ENCODE measurements at places on chromosomes 3 and 15. TPM values are rescaled to one million over a fixed set of nuclear protein-coding genes. Genes with fewer than 3 reads are reported as not detected.

The CYP8B1 gene
- total RNA-seq: not detected

The PLXNB1 gene
- total RNA-seq: 43.3 TPM

The CHRNA7 gene
- total RNA-seq: 1.5 TPM

The SMCO1 gene
- 28.5 TPM for total RNA-seq

DNA sequence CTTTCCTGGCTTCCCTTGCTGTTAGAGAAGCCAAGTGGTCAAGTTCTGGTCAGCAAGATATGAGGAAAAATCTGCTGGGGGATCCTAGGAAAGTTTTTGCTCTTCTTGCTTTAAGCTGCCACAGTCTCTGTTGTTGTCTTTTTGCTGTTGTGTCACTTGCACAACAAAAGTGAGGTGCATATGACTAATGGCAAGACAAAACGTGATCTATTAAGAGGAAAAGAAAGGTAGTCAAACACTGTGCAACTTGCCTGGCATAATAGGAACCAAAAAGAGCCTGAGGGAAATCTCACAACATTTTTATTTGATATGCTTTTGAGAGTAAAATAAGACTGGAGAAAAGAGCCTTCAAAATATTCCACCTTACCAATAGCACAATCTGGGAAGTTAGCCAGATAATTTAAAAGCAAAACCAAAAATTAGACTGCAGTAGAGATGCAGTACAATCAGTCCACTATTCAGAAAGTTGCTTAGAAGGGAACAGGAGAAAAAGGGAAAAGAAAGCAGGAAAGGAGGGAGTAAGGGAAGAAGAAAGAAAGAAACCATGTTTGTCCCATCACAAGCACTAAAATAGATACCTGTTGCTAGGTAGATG lies 110.0 kb upstream of the SLC4A7 start:
- DNase-seq: no peak

GRCh38 chr3:126432361-126433104 lies 37.8 kb downstream of the CFAP100 start:
- no peak for DNase-seq

- no peak for DNase-seq
Observed at GRCh38 chr3:167078070-167078622, 302.0 kb downstream of the ZBBX start.

GRCh38 chr3:177833332-177833731 lies 636.0 kb upstream of the TBL1XR1 start:
- DNase-seq: no peak
